ENCODE measurements at places on chromosomes 2 and 18.

DNA sequence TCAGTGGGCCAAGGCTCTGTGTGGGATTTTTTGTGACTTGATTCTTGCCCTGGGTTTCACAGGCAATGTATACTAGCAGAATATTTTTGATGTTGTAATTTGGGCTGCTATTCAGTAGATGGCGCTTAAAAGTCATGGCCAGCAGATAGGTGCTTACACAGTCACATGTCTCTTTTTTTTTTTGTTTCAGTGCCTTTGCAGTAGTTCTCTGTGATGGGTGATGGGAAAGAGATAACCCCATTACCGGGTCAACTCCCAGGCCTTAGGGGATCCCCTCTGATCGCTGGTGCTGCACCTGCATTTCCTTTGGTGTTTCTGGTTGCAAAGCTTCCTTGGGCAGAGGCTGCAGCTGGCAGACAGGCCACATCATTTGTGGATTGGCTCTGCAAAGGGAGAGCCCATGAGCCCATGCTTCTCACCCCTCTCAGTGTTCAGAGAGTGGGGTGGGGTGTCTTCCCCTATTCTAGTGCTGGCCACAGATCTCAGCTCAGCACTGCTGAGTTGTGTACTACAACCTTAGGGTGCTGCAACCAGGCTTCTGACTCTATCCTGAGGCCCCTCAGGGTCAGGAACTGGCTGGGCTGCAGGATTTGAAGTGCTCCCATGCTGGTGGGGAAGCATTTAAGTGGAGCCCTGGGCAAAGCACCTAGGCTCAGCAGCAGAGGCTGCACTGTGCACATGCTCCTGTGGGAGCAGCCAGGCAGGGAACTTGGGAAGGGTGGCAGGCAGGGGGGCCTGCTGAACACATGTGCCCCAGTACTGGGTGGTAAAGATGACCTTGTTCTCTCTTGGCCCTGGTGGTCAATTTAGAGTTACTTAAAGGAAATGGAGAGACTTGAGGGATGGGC lies 219.8 kb upstream of the SPHKAP start:
- H3K27ac ChIP-seq = no peak overlapping the region
- no peaks in the 10 kb centered on the region for H3K36me3 ChIP-seq
- H3K4me1 ChIP-seq = no peaks in the 10 kb centered on the region

DNA sequence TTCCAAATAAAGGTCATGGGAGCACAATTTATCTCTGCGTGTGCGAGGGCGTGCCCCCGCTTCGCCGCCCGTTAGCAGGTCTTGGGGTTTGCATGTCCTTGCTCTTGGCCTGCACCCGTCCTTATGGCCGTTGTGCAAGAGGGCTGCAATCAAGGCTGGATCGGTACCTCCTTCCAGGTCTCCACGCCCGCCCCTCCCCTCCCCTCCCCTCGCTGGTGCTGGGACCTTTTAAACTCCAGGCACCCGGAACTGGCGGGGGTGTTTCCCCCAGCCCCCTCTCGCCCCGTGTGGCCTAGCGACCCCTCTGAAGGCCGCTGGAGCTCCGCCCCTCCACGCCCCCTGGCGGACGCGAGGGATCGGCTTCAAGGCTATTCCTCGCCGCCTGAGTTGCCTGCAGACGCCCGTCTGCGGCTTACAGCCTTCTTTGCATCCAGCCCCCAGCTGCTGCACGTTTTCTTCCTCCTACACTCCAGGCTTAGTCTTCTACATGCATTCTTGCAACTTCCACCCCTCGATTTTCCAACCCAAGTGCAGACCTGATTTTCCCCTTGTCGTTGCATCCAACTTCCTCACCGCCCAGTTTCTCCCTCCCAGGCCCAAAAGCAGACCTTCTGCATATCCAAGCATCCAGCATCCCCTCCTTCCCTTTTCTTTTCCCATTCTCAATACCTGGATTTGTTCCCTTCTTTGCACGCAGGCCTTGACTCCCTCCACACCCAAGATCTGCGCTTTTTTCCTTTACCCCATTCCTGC lies 577 bp downstream of the IDH1 start:
- peak overlapping the region; percentile 66 for H3K4me3 ChIP-seq
- peak; percentile 56 for DNase-seq
- H3K36me3 ChIP-seq = no peaks in the 10 kb centered on the region
- H3K27me3 ChIP-seq = no peaks in the 10 kb centered on the region

DNA sequence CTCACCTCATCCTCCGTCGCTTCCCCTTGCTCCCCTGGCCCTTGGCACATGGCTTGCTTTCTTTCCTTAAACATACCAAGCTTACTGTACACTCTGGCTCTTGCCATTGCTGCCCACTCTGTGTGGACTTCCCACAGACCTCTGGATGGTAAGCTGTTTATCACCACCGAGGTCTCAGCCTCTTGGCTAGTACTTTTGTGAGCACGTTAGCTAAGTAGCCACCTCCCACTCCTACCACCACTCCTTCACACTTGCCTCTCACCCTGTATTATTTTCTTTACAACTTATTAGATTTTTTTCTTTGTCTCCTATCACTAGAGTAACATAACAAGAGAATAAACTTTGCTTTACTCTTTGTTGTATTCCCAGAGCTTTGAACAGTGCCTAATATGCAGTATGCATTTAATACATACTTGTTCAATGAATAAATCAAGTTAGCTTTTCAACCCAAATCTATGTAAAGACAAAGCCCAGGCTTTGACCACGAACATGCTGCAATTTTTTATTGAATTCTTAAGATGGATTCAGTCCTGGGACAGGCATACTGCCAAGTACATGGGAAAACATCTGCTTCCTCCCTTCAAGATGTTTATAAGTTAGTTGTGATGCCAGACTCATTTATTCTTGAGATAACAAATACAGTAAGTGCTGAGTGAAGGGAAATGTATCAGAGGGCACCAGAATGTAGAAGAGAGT lies 25.0 kb upstream of the MSGN1 start:
- H3K27me3 ChIP-seq = no peaks in the 10 kb centered on the region
- H3K27ac ChIP-seq = no peak overlapping the region
- H3K4me1 ChIP-seq = no peaks in the 10 kb centered on the region
- H3K36me3 ChIP-seq = no peaks in the 10 kb centered on the region
- no peak overlapping the region for H3K4me3 ChIP-seq

GRCh38 chr2:210722092-210722491 lies 165.7 kb downstream of the CPS1 start:
- H3K27me3 ChIP-seq = no peaks in the 10 kb centered on the region
- H3K36me3 ChIP-seq = no peaks in the 10 kb centered on the region
- no peak for DNase-seq
- H3K4me1 ChIP-seq = no peaks in the 10 kb centered on the region

DNA sequence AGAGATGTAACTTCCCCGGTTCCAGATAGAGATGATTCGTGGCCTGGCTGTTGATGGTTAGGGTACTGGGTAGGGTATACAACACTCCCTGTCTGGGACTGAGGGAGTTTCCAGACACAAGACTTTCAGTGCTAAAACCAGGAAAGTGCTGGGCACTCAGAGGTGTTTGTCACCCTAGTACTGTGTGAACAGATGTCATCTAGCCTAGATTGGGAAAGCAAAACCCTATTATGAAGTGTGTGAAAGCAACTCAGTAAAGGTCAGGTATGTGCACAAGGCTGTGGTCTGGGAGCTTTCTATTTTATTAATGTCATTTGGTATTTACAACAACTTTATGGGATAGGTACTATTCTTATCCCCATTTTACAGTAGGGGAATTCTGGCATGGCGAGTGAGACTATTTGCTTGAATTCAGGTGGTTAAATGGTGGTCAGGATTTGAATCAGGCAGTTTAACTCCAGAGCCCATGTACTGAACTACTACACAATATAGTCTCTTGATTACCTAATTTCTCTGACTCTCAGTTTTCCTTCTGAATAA lies 2.6 kb downstream of the BZW1 start:
- DNase-seq = no peak
- H3K4me3 ChIP-seq = no peak overlapping the region
- H3K4me1 ChIP-seq = peaks cover 25% of the 10 kb centered on the region
- H3K36me3 ChIP-seq = peaks cover 34% of the 10 kb centered on the region

DNA sequence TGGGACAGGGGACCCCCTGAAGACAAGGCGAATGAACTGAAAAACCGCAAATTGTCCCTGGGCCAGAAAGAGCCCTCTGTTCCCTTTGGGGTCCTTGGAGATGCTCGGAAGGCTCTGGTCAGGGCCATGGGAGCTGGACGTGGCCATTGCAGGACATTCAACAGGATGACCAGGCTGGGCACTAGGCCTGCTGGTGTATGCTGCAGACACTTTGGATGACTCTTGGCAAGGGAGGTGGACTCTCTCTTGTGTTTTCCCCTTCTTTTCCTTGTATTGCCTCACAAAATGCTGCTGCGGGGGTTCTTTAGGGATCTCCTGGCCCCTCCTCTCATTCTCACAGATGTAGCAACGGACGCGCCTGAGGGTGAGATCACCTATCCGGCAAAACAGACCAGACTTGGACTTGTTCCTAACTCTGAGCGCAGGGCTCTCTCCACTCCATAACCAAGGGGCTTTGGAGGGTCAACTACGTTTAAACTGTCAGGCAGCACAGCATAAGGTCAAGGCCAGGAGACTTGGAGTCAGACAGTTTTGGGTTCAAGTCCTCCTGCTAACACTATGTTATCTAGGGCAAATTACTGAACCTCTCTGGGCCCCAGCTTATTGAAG lies 41.8 kb upstream of the SH3RF3 start:
- no peaks in the 10 kb centered on the region for H3K27me3 ChIP-seq
- H3K27ac ChIP-seq = no peak overlapping the region
- H3K4me3 ChIP-seq = no peak overlapping the region
- H3K4me1 ChIP-seq = no peaks in the 10 kb centered on the region
- no peaks in the 10 kb centered on the region for H3K36me3 ChIP-seq

DNA sequence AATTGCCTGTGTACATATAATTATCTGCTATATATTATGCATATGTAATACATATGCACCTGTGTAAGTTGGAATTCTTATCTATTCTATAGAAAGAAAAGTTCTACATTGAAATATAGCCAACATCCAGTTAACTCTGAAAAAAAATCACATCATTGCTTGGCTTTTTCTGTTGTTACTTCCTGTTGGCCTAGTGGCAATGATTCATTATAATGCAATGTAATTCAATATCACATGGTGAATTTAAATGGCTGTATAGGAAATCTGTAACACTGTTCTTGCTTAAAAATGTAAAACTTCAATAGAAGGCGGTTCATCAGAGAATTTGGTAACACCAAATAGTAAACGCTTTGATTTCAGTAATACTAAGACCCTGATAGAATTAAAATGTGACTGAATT lies 44.5 kb upstream of the MAP4K3 start:
- H3K36me3 ChIP-seq = no peaks in the 10 kb centered on the region
- no peak overlapping the region for H3K4me3 ChIP-seq
- H3K27me3 ChIP-seq = no peaks in the 10 kb centered on the region
- peaks cover 3% of the 10 kb centered on the region for H3K4me1 ChIP-seq
- no peak for DNase-seq

- H3K36me3 ChIP-seq = no peaks in the 10 kb centered on the region
- H3K4me1 ChIP-seq = peaks cover 15% of the 10 kb centered on the region
- DNase-seq = peak; percentile 44
- H3K27ac ChIP-seq = no peak overlapping the region
- H3K4me3 ChIP-seq = no peak overlapping the region
Observed at GRCh38 chr2:160994141-160995002, 165.9 kb upstream of the TANK start.

GRCh38 chr2:218291318-218292047 lies 820 bp downstream of the TMBIM1 start:
- peak overlapping the region; percentile 100 for H3K27ac ChIP-seq
- no peaks in the 10 kb centered on the region for H3K27me3 ChIP-seq
- peaks cover 43% of the 10 kb centered on the region for H3K4me1 ChIP-seq
- peak overlapping the region; percentile 96 for H3K4me3 ChIP-seq
- DNase-seq = no peak

DNA sequence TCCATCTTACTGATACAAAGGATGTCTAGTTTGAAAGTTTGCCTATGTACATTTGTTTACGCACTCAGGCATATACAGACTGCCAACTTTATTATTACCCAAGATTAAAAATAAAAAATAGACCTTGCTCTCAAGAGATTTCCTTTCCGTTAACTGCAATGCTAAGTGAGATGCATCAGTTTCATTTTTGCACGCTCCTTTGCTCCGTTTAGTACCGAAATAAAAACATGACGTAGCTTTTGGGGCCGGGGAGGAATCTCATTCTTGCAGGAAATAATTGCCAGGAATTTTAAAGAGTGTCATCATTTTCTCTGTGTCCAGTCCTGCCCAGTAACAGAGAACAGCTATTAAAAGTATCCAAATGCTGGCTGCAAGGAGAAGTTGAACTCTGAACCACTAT lies 169.5 kb downstream of the SLC8A1 start:
- H3K4me3 ChIP-seq = no peak overlapping the region
- no peak overlapping the region for H3K27ac ChIP-seq
- no peaks in the 10 kb centered on the region for H3K36me3 ChIP-seq
- DNase-seq = no peak

GRCh38 chr2:172465417-172466334 lies 38.3 kb downstream of the ITGA6 start:
- peak; percentile 54 for DNase-seq
- no peak overlapping the region for H3K4me3 ChIP-seq
- no peaks in the 10 kb centered on the region for H3K36me3 ChIP-seq

GRCh38 chr18:24660956-24661355 lies 200.5 kb downstream of the HRH4 start:
- H3K27ac ChIP-seq = peak overlapping the region; percentile 67
- H3K36me3 ChIP-seq = no peaks in the 10 kb centered on the region
- DNase-seq = no peak
- no peaks in the 10 kb centered on the region for H3K4me1 ChIP-seq
- no peaks in the 10 kb centered on the region for H3K27me3 ChIP-seq

DNA sequence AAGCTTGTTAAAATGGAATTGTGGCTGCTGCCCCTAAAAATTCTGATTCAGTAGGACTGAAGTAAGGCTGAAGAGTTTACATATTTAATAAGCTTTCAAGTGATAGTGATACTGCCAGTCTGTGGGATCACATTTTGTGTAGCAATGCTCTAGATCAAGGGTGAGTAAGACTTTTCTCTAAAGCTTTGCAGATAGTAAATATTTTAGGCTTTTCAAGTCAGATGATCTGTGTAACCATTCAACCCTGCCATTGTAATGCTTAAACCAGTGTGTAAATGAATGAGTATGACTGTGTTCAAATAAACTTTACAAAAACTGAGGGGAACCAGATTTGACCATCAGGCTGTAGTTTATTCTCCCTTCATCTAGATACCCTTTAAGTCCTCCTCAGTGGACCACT lies 92.7 kb downstream of the PIK3C3 start:
- H3K27ac ChIP-seq = no peak overlapping the region
- H3K4me1 ChIP-seq = no peaks in the 10 kb centered on the region
- H3K36me3 ChIP-seq = no peaks in the 10 kb centered on the region
- H3K4me3 ChIP-seq = no peak overlapping the region
- no peaks in the 10 kb centered on the region for H3K27me3 ChIP-seq

GRCh38 chr2:205435970-205436369 lies 246.3 kb upstream of the NRP2 start:
- H3K36me3 ChIP-seq = no peaks in the 10 kb centered on the region
- no peaks in the 10 kb centered on the region for H3K27me3 ChIP-seq
- H3K27ac ChIP-seq = no peak overlapping the region
- H3K4me3 ChIP-seq = no peak overlapping the region

- no peak overlapping the region for H3K27ac ChIP-seq
- H3K27me3 ChIP-seq = no peaks in the 10 kb centered on the region
- DNase-seq = no peak
- no peaks in the 10 kb centered on the region for H3K36me3 ChIP-seq
- H3K4me3 ChIP-seq = no peak overlapping the region
Observed at GRCh38 chr18:78934003-78934402, 45.6 kb upstream of the SALL3 start.
